ENCODE measurements at places on chromosomes 2 and 18.

GRCh38 chr2:42795841-42796301 is 3.5 kb upstream of the HAAO start:
- DNase-seq: no peak

DNA sequence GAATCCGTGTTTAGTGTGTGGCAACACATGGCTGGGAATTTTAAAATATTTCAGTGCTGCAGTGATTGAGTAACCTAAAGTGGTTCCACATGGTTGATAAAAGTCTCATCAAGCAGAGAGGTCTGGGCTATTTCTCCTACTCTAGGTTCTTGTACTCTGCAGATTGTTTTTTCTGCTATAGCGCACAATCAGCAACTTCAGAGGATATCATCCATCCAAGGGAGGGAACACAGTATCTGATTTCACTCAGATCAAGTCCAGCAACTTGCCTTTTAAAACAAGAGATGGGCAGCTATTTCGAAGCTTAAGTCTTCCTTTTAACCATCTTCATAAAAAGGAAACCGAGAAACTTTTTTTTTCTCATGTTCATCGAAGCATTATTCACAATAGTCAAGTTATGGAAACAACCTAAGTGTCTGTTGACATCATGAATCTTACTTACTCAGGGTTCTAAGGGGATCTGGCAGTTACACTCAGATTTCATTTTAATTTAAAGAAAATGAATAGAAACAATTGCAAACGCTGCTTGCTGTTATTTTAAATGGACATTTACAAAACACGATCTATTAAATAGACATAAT is 172.7 kb upstream of the TRIB2 start:
- no peak for DNase-seq

- DNase-seq: no peak
Observed at GRCh38 chr2:219681694-219682300, 54.4 kb downstream of the SLC4A3 start.

DNA sequence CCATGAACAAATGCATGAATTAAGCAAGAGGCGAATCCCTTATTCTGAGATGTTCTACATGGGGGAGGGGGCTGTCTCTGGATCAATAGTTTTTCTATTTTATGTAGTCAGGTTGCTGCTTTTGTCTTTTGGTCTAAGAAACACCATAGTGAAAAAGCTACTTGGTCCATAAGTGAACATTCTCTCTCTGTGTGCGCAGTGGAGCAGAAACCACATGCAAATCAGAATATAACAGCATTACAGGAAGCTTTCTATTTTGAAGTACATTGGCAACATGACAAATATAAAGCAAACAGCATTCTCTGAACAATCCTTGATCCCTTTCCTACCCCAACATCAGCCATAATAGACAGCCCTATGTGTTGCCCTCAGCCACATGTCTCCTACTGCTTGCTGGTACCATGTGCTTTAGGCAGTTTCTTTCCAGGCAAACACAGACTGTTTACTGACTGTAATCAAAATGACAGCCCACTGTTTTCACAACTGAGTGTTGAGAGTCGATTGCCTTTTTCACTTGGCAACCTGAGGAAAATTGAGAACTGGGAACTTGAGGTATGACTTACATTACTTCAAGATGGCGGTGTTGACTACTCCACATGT is 10.6 kb downstream of the SCN3A start:
- DNase-seq: no peak

GRCh38 chr2:237552908-237553307 is 13.5 kb upstream of the PRLH start:
- DNase-seq: no peak

GRCh38 chr2:55163274-55163721 is 68.8 kb downstream of the CLHC1 start:
- DNase-seq: no peak

DNA sequence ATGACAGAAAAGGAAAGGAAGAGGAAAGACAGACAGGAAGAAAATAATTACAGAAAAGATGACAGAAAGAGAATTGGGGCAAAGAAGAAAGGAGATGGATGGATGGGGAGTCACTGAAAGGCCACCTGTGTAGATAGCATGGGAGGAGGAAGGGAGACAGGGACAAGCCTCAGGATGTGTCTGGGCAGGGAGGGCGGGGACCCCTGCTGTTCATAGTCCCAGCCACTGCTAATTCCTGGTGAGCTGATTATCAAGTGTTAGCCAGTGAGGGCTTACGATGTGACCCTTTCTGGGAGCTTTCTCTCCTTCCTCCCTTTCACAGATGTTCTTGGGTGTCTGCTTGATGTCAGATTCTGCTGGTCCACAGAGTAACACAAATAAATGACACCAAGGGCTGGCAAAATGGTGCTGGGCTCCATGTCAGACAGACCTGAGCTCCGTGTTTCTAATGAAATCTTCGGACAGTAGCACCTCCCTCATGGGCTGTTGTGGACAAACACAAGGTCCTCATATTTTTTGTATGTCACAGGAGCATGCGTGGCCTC is 13.6 kb downstream of the FHOD3 start:
- DNase-seq: no peak

DNA sequence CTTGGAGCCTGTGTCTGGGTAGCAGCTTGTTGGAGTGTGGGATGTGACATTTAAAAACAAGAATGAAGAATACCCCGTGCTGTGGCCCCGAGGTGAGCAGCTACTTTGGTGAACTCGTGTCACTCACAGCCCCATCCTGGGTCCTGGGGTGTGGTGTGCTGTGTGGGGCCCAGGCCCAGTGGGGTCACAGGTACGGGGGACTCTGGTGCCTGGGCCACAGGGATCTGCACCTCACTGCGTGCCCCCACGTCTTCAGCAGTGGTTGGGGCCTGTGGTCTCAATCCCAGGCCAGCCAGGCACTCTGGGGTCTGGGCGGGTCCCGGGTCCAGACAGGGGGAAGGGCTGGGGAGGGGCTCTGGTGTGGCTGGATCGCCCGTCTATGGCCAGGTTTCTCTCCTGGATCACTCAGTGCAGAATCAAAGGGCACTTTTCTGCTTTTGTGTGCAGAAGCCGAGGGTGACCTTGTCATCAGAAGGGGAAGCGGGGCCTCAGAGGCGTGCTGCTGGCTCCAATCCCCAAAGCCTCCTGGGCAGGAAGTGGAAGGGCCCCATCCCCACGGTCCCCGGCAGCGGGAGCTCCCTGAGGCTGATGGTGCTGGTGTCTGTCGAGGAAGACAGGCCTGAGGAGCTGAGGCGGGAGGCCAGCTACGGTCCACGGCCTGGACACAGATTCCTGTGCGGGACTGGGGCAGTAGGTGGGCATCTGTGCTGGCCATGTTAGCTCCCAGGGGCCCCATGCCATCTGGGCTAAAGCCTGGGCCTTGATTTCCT is 1.4 kb downstream of the GPR35 start:
- peak; percentile 32 for DNase-seq

DNA sequence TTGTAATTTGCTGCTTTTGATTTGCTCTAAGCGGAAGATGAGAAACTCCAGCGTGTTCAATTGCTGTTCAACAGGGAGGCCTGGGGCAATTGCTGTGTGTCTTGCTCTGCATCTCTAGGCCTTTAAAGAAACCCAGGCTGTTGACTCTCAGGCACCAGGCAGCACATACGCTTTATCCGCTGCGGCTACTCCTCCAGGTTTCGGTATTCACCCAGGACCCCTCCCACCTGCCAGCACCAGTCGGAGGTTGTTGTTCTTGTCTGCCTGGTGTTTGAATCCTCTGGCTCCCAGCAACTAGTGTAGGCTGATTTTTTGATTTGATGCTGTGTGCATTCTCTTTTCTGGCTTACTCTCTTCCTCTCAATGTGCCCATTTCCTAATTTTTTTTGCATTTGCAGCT is 383.1 kb downstream of the TSN start:
- no peak for DNase-seq

- no peak for DNase-seq
Observed at GRCh38 chr2:96903815-96904214, 33.9 kb upstream of the SEMA4C start.

- DNase-seq: no peak
Observed at GRCh38 chr2:138919120-138919747, 139.0 kb upstream of the NXPH2 start.

- DNase-seq: no peak
Observed at GRCh38 chr18:34038086-34038485, 186.6 kb downstream of the NOL4 start.

DNA sequence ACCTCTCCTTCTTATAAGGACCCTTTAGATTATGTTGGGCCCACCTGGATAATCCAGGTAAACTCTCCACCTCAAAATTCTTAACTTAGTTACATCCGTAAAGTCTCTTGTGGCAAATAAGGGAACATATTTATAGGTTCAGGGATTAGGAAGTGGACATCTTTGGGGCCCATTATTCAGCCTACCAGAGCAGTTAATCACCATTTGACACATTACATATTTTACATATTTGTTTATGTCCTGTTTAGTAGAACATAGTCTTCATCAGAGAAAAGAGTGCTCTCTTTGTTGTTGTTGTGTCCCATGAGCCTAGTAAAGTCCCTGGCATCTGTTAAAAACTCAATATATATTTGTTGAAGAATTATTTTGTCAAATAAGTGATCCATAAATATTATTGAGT is 134.0 kb upstream of the SPATS2L start:
- no peak for DNase-seq

DNA sequence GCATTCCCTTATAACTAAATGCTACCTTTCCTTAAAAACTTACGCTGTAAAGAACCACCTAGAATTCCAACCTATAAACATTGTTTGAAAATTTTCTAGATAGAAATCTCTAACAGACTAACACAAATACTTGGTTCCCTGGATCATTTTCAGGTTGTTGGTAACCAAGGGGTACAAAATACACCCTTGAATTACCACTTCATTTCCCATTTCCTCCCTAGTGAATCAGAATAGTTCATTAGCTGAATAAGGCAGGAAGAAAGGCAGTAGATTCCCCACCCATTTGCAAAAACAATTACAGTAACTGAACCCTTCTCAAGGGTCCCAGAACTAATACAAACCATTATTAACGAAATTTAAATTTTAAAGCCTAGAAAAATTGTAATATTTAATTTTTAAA is 5.5 kb downstream of the MEX3C start:
- DNase-seq: no peak
